Central memory CD8-positive, alpha-beta T cell (primary cell): ENCODE measurements at places on chromosomes 2 and 18.

- no peaks in the 10 kb centered on the region for H3K27me3 ChIP-seq
- H3K27ac ChIP-seq, result no peak overlapping the region
- peaks cover 5% of the 10 kb centered on the region for H3K36me3 ChIP-seq
- DNase-seq, result no peak
- no peak overlapping the region for H3K4me3 ChIP-seq
Measured at GRCh38 chr2:25410370-25410769, 68.6 kb upstream of the DNMT3A start.

- no peak for DNase-seq
- H3K4me3 ChIP-seq, result no peak overlapping the region
- no peaks in the 10 kb centered on the region for H3K36me3 ChIP-seq
Measured at GRCh38 chr2:227759411-227760118, 13.9 kb downstream of the SCYGR8 start.

- H3K27ac ChIP-seq, result no peak overlapping the region
- H3K4me3 ChIP-seq, result no peak overlapping the region
- H3K36me3 ChIP-seq, result no peaks in the 10 kb centered on the region
- H3K4me1 ChIP-seq, result no peaks in the 10 kb centered on the region
- H3K27me3 ChIP-seq, result no peaks in the 10 kb centered on the region
- DNase-seq, result no peak
Measured at GRCh38 chr2:194301946-194302345, 1355.1 kb upstream of the SLC39A10 start.

DNA sequence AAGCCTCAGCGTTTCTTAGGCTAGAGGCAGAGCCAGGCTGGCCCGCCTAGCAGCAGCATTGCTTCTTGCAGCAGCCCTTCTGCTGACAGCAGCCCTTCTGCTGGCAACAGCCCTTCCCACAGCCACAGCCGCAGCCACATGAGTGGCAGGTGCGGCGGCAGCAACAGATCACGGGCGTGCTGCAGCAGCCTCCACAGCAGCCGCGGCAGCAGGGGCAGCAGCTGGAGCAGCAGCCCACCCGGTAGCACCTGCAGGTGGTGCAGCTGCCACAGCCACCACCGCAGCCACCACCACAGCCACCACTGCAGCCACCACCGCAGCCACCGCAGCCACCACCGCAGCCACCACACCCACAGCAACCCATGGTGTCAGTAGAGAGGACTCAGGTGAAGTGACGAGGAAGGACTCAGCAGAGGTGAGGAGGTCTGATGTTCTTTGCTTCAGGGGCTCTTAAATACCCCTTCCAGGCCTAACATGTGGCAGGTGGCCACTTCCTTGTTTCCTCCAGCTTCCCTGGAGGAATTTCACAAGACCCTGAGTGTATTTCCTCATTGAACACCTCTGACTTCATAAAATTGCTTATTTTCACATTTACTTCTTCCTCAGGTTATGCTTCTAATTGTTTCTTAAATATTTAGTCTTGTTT, at the start of gene SCYGR6:
TSS of gene SCYGR6 (minus strand) at position 364 of the 646 bp plus-strand sequence. CDS start at position 364, 0 bp downstream.
- H3K27me3 ChIP-seq, result peaks cover 37% of the 10 kb centered on the region
- no peak within 1 kb of the TSS for H3K27ac ChIP-seq
- H3K4me3 ChIP-seq, result no peak within 1 kb of the TSS
- no peaks in the 10 kb centered on the region for H3K36me3 ChIP-seq
- H3K4me1 ChIP-seq, result no peaks in the 10 kb centered on the region

- H3K4me3 ChIP-seq, result no peak overlapping the region
- H3K27me3 ChIP-seq, result no peaks in the 10 kb centered on the region
- H3K27ac ChIP-seq, result no peak overlapping the region
- no peaks in the 10 kb centered on the region for H3K36me3 ChIP-seq
Measured at GRCh38 chr2:52115750-52116149, 1083.8 kb upstream of the NRXN1 start.

DNA sequence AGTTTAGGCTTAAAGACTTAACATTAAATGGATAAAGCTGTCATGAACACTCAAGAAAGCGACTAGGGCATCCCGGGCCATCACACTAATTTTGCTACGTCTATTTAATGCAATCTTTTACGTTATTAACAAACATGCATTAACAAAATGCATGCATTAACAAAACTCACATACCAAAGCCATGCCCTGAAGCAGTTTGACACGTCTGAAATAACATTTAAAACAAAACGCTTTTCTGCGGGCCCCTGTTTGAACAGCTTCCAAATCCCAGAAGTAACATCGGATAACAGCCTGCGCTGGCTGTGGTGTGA, 458 bp downstream of the B4GALT6 start:
- H3K4me3 ChIP-seq, result peak overlapping the region; percentile 97
- no peak for DNase-seq
- peaks cover 8% of the 10 kb centered on the region for H3K27me3 ChIP-seq

- peaks cover 12% of the 10 kb centered on the region for H3K4me1 ChIP-seq
- H3K36me3 ChIP-seq, result no peaks in the 10 kb centered on the region
- H3K27ac ChIP-seq, result no peak overlapping the region
- DNase-seq, result no peak
- H3K4me3 ChIP-seq, result no peak overlapping the region
- peaks cover 11% of the 10 kb centered on the region for H3K27me3 ChIP-seq
Measured at GRCh38 chr2:11691076-11691660, 21.2 kb upstream of the NTSR2 start.

- H3K4me3 ChIP-seq, result no peak overlapping the region
- no peak for DNase-seq
- no peaks in the 10 kb centered on the region for H3K36me3 ChIP-seq
- no peak overlapping the region for H3K27ac ChIP-seq
Measured at GRCh38 chr2:224333726-224334482, 68.0 kb downstream of the FAM124B start.

- DNase-seq, result no peak
- peaks cover 4% of the 10 kb centered on the region for H3K27me3 ChIP-seq
- no peak overlapping the region for H3K4me3 ChIP-seq
- no peak overlapping the region for H3K27ac ChIP-seq
- H3K36me3 ChIP-seq, result no peaks in the 10 kb centered on the region
Measured at GRCh38 chr2:157173740-157174184, 83.7 kb upstream of the GALNT5 start.

DNA sequence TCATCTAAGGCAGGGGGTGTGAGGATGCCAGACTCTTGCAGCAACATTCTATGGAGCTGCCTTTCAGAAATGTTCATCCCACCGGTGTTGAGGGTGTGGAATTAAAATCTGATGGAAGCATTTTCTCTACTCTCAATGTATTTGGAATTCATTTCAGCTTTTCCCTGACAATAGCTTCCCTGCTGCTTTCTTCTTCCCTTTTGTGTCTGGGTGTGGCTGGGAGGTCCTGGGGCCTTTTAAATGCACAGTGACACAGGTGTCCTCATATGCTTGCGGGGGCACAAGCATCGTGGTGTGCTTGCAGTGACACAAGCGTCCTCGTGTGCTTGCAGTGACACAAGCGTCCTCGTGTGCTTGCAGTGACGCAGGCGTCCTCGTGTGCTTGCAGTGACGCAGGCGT, 43.4 kb upstream of the ASB18 start:
- no peaks in the 10 kb centered on the region for H3K36me3 ChIP-seq
- DNase-seq, result no peak
- no peaks in the 10 kb centered on the region for H3K4me1 ChIP-seq
- no peak overlapping the region for H3K27ac ChIP-seq

- no peak overlapping the region for H3K4me3 ChIP-seq
- peaks cover 12% of the 10 kb centered on the region for H3K4me1 ChIP-seq
- DNase-seq, result no peak
- no peak overlapping the region for H3K27ac ChIP-seq
- H3K36me3 ChIP-seq, result peaks cover 64% of the 10 kb centered on the region
- no peaks in the 10 kb centered on the region for H3K27me3 ChIP-seq
Measured at GRCh38 chr2:237760506-237761502, 37.8 kb upstream of the RBM44 start.

DNA sequence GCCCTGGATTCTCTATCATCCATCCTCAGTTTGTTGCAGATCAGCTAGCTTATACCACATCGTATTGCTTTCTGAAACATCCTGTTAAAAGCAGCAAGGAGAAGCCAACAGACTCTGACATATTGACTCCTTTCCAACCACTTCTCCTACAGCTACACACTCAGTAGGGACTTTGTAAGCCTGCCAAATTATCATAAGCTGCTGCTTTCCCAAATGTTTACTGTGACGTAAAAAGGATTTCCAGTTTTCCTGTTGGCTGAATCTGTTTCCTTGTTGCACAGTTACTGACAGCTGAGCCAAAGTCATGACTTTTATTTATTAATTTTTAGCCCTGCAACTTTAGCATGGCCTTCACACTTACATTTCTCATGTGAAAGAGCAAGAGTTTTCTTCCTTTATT, 294.3 kb downstream of the KCNJ3 start:
- H3K27ac ChIP-seq, result no peak overlapping the region
- no peak overlapping the region for H3K4me3 ChIP-seq
- H3K27me3 ChIP-seq, result no peaks in the 10 kb centered on the region
- no peak for DNase-seq

GRCh38 chr2:241507430-241508239, 749 bp downstream of the STK25 start:
- DNase-seq, result no peak
- peak overlapping the region; percentile 79 for H3K4me3 ChIP-seq
- peaks cover 29% of the 10 kb centered on the region for H3K4me1 ChIP-seq
- H3K27me3 ChIP-seq, result no peaks in the 10 kb centered on the region
- H3K27ac ChIP-seq, result no peak overlapping the region

GRCh38 chr2:31286230-31286629, 52.3 kb downstream of the EHD3 start:
- no peaks in the 10 kb centered on the region for H3K27me3 ChIP-seq
- no peak for DNase-seq
- H3K4me1 ChIP-seq, result no peaks in the 10 kb centered on the region
- H3K4me3 ChIP-seq, result no peak overlapping the region
- H3K36me3 ChIP-seq, result no peaks in the 10 kb centered on the region
- no peak overlapping the region for H3K27ac ChIP-seq

- no peak for DNase-seq
- H3K4me1 ChIP-seq, result no peaks in the 10 kb centered on the region
- no peaks in the 10 kb centered on the region for H3K27me3 ChIP-seq
- H3K4me3 ChIP-seq, result no peak overlapping the region
Measured at GRCh38 chr18:3663870-3664512, 214.0 kb downstream of the TGIF1 start.

DNA sequence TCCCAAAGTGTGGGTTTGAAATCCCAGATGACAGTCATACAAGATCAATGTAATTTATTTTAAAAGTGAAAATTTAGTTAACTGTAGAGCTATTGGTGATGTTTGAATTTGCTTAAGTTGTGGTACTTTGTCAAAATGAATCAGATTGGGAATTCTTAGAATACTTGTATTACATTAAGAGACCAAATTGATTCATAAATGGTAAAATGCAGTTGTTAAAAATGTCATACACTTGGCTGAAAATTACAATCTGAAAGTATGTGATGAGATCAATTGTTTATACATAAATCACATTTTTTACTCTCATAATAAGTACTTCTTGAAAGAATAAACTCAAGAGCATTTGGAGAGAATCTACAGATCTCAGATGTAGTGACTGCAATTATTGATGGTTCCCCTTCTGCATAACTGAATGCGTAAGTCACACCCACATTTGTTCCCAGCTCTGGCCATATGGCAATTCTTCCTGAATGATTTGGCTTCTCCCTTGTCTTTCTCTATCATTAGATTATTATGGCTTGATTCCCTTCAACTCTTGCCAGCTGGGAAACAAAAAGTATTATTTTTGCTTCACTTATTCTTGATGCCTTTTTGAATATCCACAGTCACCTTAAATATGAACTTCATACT, 558.5 kb downstream of the CPS1 start:
- no peak for DNase-seq
- no peak overlapping the region for H3K4me3 ChIP-seq
- H3K27ac ChIP-seq, result no peak overlapping the region
- H3K36me3 ChIP-seq, result no peaks in the 10 kb centered on the region
- H3K27me3 ChIP-seq, result no peaks in the 10 kb centered on the region

- no peaks in the 10 kb centered on the region for H3K36me3 ChIP-seq
- H3K27ac ChIP-seq, result no peak overlapping the region
- H3K4me3 ChIP-seq, result no peak overlapping the region
- no peak for DNase-seq
Measured at GRCh38 chr2:33788044-33788443, 188.9 kb upstream of the FAM98A start.

DNA sequence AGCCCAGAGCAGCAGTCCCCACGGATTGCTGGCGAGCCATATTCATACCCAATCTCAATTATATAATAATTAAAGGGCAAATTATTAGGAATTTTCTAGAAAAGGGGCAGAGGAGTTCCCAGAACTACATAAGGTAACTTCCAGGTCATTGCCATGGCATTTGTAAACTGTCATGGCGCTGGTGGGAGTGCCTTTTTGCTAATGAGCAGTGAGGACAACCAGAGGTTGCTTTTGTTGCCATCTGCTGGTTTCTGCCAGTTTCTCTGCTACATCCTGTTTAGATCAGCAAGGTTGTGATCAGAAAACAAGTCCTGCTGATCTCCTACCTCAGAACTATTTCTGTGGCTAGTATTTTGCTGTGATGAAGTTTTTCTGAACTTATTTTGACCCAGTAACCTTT, 159.8 kb upstream of the PIEZO2 start:
- H3K4me3 ChIP-seq, result no peak overlapping the region
- H3K4me1 ChIP-seq, result no peaks in the 10 kb centered on the region
- DNase-seq, result no peak
- H3K27me3 ChIP-seq, result no peaks in the 10 kb centered on the region
- H3K36me3 ChIP-seq, result no peaks in the 10 kb centered on the region

- peaks cover 2% of the 10 kb centered on the region for H3K36me3 ChIP-seq
- no peaks in the 10 kb centered on the region for H3K4me1 ChIP-seq
- no peak overlapping the region for H3K4me3 ChIP-seq
- DNase-seq, result no peak
- H3K27ac ChIP-seq, result no peak overlapping the region
Measured at GRCh38 chr2:10559634-10560224, 111.6 kb upstream of the ODC1 start.

- DNase-seq, result no peak
- H3K4me3 ChIP-seq, result no peak overlapping the region
- H3K27me3 ChIP-seq, result no peaks in the 10 kb centered on the region
- H3K27ac ChIP-seq, result peak overlapping the region; percentile 12
Measured at GRCh38 chr2:101818531-101819451, 121.3 kb downstream of the MAP4K4 start.

DNA sequence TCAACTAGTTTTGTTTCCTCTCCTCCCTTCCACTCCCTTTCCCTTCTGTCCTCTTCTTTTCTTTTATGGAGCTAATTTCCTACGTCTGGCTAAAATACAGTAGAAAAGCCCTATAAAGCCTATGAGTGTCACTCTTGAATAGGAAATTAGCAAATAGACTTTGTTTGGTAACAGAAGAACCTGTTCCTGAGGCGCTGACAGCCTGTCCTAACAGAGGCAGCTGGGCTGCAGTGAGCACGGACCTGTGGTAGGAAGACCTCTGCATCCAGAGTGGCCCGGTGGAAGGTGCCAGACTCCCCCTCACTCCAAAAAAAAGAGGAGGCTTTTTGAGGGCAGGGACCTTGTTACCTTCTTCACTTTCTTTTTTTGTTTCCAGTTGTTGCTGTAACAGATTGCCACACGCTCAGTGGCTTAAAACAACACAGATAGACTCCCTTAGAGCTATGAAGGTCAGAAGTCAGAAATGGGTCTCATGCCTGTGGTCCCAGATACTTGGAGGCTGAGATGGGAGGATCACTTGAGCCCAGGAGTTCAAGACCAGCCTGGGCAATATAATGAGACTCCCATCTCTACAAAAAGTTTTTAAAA, 81.2 kb upstream of the TXNDC2 start:
- no peak overlapping the region for H3K27ac ChIP-seq
- H3K4me3 ChIP-seq, result no peak overlapping the region
- no peaks in the 10 kb centered on the region for H3K4me1 ChIP-seq
- DNase-seq, result no peak
- H3K36me3 ChIP-seq, result peaks cover 3% of the 10 kb centered on the region
- peaks cover 61% of the 10 kb centered on the region for H3K27me3 ChIP-seq

GRCh38 chr2:163490281-163490680, 245.5 kb downstream of the FIGN start:
- no peaks in the 10 kb centered on the region for H3K4me1 ChIP-seq
- no peak for DNase-seq
- H3K36me3 ChIP-seq, result no peaks in the 10 kb centered on the region
- H3K4me3 ChIP-seq, result no peak overlapping the region
- no peaks in the 10 kb centered on the region for H3K27me3 ChIP-seq
